AG08396 (cell line): ENCODE measurements at places on chromosomes 1 and 21.

DNA sequence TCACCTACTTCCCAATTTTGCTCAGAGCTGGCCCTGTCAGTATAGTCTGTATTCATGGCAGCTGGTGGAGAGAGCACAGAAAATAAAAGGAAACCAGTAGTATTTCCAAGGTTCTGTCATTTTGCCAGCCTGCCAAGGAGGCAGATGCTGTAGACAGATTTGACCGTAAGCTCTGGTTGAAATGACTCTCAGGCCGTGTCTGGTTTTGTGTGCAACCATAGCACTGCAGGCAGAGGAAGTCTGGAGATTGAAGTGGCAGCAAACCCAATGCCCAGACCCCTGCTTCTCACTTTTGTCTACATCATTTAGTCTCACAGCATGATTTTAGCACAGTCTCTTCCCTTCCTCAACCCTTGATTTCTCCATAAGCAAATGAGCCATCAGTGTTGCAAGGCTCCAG is 291.7 kb downstream of the PAPPA2 start:
- DNase-seq: no peak

DNA sequence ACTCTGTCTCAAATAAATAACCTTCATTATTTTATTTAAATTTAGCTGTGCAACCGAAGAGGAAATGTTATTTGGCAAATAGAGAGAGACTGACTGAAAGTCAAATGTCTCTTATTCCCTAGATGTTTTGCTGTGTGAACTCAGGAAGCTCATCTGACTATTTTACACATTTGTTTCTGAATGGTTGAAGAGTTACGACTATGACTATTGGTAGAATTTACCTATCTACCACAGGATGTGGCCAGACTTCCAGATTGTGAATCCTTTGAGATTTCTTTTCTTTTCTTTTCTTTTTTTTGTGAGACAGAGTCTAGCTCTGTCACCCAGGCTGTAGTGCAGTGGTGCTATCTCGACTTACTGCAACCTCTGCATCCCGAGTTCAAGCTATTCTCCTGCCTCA is 5.3 kb upstream of the SDE2 start:
- DNase-seq: no peak

- DNase-seq: no peak
Observed at GRCh38 chr1:48906164-48906563, 129.5 kb upstream of the BEND5 start.

- no peak for DNase-seq
Observed at GRCh38 chr1:226788965-226789364, 49.9 kb upstream of the ITPKB start.

- no peak for DNase-seq
Observed at GRCh38 chr1:4626061-4626460, 28.3 kb upstream of the AJAP1 start.

GRCh38 chr1:33358114-33358794 is 37.4 kb upstream of the A3GALT2 start:
- DNase-seq: no peak
